ENCODE measurements at places on chromosomes 7 and 10. TPM values are rescaled to one million over a fixed set of nuclear protein-coding genes. Genes with fewer than 3 reads are reported as not detected.

The SPDYE2B gene
- total RNA-seq = not detected

The GDI2 gene
- total RNA-seq = 205 TPM

- DNase-seq = no peak
Observed at GRCh38 chr10:72099600-72099921, 11.2 kb upstream of the SPOCK2 start.

- no peak for DNase-seq
Observed at GRCh38 chr7:143015084-143015483, 11.8 kb downstream of the OR9A2 start.

The RSPH10B gene
- total RNA-seq = 0.92 TPM

- no peak for DNase-seq
Observed at GRCh38 chr7:155227004-155227787, 70.5 kb upstream of the INSIG1 start.

DNA sequence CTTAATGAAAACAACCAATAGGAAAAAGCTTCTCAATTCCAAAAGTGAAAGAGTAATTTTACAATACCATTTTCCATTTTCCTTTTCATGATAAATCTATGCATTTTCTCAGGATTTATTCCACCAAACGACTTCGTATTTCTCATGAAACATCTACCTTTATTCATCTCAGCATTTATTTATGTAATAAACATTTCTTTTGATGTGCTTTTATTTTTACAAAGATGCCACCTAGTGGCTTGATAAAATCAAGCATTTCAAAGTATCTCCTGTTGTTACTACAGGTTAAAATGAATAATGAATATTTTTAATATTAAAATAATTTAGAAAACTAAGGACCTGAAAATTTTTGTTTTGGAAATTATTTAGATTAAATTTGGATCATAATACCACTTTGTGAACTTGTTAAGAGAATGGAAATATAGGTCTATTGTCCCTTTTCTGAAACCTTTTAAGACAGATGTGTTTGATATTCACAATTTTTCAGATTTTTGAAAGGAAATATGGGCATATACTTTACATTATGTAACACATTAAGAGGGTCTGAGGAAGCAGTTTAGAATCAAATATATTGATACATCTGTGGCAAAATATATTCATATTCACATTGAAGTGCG lies 2.7 kb upstream of the IQUB start:
- no peak for DNase-seq

DNA sequence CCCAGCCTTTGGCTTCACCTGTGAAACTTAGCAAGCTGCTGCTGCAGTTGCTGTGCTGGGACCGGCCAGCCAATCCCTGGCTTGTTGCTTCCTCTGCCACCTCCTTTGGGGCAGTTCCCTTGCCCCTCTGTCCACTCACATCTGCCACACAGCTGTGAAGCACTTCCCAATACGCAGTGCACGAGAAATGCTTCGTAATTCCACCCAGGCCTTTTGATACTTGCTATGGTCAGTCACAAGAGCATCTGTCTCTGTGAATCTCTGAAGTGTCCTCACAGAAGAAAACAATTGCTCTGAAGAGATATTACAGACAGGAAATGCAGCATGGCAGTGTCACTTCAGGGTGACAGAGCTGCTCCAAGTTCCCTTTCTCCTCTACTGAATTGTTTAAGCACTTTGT lies 208.5 kb downstream of the PTEN start:
- no peak for DNase-seq

- no peak for DNase-seq
Observed at GRCh38 chr7:1948301-1948796, 278.3 kb downstream of the ELFN1 start.

DNA sequence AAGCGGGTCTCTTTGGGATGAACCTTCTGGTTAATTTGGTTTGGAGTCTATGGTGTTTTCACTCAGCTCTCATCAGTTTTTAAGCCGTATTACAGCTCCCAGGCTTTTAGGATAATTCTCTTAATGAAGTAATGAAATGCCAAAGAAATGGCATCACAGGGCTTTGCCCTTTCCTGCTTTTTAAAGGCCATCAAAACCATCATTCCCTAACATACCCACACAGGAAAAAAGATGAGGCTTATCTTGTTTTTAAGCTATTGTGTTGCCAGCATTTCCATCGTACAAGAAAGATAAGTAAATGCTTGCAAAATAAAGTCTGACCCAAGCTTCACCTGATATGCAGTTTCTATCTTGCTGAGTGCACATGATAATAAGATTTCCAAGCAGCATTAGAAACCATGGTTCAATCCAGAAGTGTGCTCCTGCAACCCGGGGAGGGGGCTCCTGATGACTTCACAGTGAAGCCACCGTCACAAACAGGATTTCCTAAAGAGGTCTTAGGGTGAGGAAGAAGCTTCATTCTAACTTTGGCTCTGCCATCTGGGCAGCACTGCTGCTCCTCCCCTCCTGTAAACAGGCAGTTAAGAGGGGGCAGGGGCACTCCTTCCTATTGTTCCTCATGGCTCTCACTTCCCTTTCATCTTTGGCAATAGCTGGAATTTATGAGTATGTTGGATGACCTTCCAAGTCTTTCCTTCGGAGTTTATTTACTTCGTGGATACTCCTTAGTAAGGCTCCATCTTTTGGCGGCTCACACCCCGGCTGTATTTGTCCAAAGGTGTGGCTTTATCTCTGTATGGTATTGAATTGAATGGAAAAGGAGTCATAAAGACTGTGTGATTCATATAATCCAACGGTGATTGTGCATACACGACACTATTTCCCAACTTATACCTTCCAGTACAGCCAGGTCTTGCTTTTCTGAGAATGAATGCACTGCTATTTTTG lies 55.2 kb upstream of the FAM133B start:
- DNase-seq = no peak

DNA sequence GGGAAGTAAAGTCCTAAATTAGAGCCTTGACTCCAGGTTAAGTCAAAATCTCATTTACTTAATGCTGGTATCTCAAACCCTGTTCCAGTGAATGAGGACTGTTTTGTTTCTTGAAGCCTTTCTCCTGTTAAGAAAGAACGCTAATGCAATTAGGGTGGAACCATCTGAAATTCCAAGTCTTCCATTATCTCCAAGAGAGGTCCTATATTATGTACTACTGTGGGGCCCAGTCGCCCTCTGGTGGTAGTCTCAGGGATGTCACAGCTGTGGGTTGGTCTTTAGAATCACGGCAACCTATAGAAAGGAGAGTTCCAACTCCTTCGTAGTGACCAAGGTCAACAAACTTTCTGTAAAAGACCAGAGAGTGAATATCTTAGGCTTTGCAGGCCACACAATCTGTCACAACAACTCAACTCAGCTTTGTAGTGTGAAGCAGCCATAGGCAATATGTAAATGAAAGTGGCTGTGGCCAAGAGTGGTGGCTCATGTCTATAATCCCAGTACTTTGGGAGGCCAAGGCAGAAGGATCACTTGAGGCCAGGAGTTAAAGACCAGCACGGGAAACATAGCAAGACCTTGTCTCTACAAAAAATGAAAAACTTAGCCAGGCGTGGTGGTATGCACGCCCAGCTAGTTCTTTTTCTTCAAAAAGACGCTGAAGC lies 9.3 kb downstream of the RPP38 start:
- peak; percentile 72 for DNase-seq

DNA sequence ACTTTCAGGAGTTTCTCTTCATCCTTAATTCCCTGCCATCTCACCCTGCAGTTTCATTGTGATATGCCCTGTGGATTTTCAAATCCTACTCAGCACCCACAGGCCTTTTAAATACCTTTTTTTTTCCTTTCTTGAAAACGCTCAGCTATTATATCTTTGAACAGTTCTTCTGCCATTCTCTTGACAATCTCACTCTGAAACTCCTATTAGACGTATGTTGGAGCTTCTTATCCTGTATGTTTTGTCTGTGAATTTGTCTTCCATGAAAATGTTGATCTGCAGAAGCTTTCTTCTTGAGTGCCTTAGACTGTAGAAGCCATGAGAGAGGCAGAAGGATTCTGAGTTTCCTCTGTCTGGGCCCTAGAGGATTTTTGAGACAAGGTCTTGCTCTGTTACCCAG lies 18.9 kb upstream of the YAE1 start:
- no peak for DNase-seq

The NCF1 gene
- 6.8 TPM for total RNA-seq

The GNGT1 gene
- total RNA-seq = not detected

The LIPJ gene
- total RNA-seq = not detected

The IL6 gene
- 0.52 TPM for total RNA-seq

The PNLIPRP1 gene
- total RNA-seq = 2.1 TPM

- DNase-seq = no peak
Observed at GRCh38 chr7:116731023-116731395, 59.0 kb downstream of the MET start.

The CTAGE6 gene
- total RNA-seq = 0.60 TPM

DNA sequence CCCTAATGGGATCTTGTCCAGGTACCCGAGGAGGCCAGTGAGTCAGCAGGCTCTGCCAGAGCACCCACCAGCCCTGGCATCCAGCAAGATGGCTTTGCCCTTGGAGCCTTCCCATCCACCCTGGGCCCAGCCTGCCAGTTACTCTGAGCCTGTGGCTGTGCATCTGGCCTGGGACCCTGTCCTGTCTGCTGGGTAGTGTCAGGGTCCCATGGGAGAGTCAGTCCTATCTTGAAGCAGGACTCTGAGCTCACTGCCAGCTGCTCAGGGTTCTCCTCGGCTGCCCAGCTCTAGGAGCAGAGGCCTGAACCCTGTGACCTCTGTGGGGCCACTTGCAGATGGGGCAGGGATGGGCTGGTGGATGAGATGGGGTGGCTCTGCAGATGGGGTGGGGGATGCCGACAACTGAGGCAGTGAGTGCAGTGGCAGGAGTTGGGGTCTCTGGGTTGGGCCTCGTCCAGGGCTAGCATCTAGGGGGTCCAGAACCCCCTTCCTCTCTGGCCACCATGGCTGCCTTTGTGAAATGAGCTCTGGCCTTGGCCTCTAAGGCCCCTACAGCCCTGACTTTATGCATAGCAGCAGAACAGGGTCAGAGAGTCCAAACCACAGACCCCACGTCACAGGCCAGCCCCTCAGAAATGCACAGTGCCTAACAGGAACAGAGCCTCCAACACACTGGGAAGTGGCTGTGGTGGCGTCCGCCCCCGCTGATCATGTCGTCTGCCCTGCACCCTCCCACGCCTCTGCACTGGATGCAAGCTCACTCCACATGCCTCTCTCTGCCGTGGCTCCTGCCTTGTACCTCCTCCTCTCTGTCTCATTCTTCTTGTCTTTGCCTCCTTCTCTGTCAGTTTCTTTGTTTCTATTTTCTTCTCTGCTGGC lies 88.1 kb upstream of the RET start:
- peak; percentile 19 for DNase-seq

The SEMA3D gene
- 1.4 TPM for total RNA-seq

GRCh38 chr7:132059141-132059540 lies 502.7 kb upstream of the PODXL start:
- DNase-seq = no peak

DNA sequence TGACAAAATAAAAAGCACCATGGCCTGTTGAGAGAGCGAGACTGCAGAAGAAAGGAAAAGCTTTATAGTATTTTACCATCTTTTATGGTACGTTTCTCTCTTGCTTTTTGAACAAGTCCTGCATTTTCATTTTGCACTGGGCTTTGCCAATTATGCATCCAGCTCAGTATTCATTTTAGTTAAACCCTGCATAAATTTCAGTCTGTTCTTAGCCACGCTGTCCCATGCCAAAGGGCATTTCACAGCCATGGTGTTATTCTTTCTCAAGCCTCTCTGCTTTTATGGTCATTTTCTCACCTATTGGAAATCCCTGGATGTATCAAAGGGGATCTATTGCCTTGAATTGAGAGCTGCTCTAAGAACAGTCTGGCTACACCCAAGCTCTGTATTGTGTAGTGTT lies 30.8 kb upstream of the DNAJC1 start:
- DNase-seq = no peak

The RADIL gene
- 2.4 TPM for total RNA-seq

Data from mucosa of gallbladder (tissue), 1 donor.